Central memory CD4-positive, alpha-beta T cell (primary cell): ENCODE measurements at places on chromosomes 2 and 18.

DNA sequence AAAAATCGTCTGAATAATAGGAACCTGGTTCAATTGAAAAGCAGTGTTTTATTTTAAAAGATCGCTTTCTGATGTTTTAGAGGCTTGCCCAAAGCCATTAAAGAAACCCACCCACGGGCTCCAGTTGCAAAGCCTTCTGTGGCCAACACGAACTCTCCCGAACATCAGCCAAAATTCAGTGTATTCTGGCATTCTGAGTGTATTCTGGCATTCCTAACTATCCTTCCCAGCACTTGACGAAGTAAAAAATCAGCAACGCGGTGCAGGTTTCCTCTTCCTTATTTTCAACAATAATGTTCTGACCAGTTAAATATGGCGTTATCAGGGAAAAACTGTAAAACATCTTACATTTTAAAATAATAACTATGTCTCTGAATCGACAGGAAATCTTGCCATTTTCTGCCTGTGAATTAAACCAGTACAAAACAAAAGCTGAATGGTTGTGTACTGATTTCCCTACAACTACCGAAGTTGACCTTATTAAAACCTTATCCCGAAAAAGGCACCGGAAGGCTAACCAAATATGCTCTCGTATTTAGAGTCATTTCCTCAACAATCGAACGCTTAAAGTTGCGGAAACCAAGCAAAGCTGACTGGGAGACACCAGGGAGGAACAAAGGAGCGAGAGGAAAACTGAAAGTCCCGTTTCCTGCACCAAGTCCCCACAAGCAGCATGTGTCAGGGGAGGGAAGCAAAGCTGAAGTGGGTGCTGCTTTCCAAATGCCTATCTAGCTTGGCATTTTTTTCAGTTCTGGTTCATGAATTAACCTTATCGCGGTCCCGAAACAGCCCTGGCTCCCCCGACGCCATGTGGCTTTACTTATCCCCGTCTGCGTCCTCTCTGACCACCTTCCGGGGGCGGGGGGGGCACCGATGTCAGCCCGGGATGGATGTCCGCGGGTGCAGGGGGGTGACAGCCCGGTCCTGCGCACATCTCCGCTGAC lies 44.3 kb downstream of the ZNF516 start:
- DNase-seq, result no peak

GRCh38 chr2:133496501-133497269 lies 71.6 kb downstream of the NCKAP5 start:
- DNase-seq, result no peak

DNA sequence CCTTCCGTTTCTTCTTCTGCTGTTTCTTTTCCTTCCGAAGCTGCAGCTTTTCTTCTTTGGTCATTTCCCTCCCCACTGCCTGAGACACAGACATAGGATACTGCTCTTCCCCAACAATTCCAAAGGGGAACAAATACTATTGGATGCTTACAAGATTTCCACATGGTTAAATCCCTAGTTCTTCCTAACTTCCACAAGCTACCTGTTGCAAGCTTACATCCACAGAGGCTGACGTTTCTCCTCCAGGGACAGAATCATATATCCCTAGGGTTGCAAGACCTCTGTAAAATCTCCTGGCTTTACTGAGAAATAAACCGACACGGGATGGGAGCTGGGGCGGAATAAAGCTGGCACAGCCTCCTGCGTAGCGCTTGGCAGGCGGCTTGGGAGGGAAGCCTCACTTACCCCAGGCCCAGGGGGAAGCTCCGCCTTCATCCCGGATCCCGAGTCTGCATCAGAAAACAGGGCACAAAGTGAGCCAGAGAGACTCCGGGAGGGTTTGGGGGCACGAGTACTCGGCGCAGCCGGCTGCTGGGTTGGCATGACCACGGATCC lies 590 bp downstream of the EIF2B4 start:
- DNase-seq, result no peak

DNA sequence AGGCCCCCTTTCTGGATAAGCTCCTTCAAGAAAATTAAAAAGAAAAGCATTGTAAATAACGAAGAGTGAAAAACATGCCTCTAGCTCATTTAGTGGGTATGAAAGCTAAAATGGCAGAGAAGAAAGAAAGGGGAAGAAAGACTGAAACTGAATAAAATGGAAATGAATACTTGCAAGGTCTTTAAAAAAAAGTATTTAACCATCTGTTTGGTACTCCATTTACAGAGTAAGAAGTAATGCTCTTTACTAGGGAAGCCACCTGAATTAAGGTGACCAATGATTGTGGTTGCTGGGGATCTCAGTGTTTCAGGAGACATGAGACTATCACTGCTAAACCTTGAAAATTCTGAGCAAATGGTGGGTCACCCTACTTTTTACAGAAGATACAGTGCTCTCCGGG lies 17.7 kb upstream of the ARL5A start:
- DNase-seq, result no peak

DNA sequence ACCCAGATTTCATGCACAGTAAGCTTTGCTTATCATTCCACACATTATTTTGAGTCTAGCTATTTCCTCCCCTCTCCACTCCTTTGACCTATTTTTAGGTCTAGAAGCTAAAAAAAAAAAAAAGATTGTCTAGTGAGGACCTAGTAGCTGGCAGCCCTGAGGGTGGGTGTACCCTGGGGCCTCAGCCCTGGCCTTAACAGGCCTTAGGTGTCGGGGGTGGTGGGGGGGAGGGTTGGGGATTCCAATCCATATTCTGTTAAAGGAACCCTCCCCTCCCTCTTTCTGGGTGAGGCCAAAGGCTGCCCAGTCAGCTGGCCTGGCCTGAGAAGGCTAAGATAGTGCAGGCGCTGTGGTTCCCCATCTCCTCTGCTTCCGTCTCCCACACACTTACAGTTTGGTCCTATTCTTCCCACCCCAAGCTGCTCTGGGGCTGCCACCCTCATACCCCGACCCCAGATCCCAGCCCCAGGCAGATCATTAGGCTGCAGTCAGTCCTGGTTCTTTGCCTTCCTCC lies 65.5 kb upstream of the HK2 start:
- no peak for DNase-seq

- DNase-seq, result peak; percentile 56
Measured at GRCh38 chr2:241813644-241814392, 4.8 kb downstream of the NEU4 start.

DNA sequence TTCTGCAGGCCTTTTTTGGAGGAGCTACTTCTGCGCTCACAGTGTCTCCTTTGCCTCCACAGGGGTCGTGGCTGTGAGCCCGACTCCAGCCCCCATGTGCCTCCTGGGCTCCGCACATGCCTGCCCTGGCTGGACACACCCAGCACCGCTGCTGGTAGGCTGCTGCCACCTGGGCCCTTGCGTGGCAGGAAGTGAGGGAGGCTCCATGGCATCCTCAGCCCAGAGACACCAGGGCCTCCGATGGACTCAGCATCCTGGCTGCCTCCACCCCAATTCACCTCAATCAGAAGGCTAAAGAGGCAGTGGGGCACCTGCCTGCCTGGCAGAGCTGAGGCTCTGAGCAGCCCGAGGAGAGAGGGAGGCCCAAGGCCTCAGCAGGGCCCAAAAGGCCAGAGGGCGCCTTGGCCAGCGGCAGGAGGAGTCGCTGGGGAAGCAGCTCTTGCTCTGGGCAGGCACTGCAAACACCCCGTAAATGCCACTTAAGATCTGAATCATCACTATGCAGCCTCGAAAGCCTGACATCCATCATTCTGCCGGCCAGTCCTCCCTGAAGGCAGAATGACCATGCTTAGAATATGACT lies 68.3 kb upstream of the OTOS start:
- DNase-seq, result no peak

- no peak for DNase-seq
Measured at GRCh38 chr2:3042601-3043585, 334.7 kb downstream of the EIPR1 start.

- no peak for DNase-seq
Measured at GRCh38 chr18:13257361-13257980, 38.9 kb downstream of the LDLRAD4 start.

DNA sequence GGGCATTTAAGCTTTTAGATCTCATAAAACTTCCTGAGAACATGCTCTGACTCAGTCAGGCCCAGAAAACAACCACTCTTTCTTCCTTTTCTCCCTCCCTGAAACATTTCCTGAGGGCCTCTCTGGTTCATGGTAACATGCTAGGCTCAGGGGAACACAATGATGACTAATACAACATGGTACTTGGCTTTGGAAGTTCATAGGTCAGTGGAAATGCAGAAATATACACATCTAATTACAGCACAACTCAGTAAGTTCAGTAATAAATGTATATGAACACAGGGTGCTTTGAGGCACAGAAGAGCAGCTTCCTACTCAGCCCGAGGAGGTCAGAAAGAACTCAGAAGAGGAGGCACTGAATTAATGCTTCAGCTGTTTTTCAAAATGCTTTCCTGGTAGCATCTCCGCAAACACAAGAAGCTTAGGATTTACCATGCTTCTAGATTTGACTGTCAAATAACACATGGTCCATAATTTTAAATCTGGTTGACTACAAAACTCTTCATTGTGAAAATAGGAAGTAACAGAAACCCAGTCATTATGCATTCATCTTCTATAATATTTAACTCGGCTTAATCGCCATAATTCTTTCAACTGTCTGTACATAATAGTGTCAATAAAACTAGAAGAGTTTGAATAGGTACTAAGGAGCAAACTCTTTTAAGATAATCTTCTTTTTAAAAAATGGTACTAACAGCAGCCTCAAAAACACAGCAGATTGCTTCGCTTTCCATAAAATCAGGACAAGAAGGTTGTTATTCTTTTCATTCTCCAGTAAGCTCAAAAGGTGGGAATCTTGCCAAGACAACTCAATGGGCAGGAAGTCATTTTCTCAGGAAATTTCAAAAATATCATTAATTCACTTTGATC lies 251.3 kb downstream of the DLGAP1 start:
- no peak for DNase-seq

- no peak for DNase-seq
Measured at GRCh38 chr2:6675791-6676190, 189.9 kb downstream of the CMPK2 start.

DNA sequence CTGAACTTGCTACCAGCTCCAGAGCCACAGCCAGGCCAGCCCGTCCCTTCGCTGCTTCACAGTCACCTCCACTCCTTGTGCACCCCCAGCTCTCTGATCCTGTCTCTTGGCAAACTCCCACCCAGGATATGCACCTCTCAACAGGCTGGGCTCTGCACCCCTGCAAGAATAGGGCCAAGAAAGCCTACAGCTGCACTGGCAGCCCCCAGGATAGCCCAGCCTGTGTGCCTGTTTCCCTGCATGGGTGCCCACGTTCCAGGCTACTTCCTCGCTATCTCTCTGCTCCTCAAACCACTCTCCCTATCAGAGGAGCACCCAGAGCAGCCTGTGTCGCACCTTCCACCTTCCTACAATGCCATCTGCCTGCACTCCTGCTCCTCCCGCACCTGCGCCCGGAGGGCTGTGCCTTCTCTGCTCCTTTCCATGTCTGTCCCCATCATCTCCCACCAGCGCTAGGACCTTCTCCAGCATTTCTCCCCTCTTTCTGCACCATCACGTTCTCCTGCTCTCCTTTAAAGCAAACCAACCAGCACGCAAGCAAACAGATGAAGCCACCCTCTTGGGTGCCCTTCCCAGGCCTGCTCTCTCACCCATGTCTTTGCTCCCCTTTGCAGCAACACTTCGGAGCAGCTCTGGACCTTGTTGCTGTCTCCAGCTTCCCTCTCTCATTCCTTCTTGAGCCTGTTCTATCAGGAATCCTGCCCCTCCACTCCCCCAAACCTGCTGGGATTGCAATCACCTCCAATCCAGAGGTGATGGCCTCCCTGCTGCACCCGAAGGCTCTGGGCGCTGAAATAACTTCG lies 313.2 kb upstream of the HS6ST1 start:
- DNase-seq, result no peak

- DNase-seq, result no peak
Measured at GRCh38 chr2:146764301-146764700, 1080.5 kb upstream of the ACVR2A start.

DNA sequence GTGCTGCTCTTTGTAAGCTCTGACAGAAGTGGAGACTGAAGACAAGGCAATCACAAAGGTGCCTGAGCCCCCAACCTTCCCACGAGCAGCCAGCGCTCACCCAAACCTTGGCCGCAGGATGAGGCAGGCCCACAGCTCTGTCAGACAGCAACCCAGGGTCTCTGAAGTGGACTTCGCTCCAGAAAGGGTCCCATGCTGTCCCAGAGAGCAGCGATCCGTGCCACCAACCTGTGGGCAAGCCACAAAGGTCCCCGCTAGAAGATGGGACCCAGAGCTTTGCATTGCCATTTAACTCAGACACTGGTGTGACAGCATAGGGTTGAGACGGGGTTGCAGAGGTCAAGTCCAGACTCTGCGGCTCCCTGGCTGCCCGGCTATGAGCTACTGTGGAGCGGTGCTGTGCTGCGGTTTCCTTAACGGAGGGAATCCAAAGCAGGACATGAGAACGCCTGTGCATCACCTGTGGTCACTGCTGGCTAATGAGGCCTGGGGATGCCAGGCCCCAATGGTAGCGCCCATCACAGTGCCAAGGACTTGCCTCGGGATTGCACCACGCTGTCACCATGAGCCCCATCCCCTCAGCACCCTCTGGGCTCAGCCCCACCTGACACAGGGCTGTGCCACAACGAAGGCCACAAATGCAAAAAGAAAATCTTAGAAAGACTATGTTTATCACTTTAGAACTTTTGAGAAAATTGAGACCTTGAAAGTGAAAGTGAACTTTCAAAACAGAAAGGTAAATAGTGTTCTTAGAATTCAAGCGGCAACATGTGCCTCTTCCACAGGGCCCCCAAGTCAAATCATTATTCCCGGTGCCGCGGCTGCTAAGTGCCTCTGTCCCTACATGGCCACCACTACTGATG lies 103.4 kb downstream of the HDAC4 start:
- DNase-seq, result peak; percentile 14

DNA sequence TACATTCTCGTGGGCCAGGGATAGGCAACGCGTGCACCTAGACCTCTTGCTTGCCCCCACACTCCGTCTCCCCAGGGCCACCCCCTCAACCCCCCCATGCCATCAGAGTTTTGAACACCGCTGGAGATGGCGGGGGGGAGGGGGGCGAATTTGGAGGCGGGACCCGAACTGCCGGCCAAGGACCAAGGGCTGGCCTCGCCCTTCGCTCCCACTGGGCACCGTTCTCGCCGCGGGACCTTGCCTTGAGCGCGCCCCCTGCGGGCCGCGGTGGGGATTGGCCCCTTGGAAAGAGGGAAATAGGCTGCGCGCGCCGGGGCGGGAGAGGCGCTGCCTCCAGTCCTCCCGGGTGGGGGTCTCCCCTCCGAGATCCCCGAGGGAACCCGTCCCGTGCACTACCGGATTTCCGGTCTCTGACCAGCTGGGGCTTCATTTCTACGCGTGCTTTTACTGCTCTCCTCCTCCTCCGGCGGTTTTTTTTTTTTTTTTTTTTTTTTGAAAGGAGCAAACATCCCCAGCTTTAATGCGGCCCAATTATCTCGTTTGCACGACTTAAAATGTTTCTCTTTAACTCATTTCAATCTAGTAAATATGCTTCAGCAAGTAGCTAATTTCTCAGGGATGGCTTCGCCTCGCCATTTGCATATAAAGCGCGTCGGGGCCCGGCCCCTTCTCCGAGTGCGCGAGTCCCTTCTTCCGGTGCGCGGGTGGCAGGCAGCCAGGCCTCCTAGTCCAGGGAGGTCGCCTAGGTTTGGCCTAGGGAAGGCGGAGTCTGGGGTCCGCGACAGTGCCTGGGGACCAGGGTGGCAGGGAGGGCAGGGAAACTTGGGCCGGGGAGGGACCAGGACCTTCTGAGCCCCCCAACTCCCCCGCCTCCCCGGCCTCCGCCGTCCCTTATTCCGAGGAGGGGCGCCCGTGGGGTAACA lies 10.0 kb upstream of the GBX2 start:
- no peak for DNase-seq

GRCh38 chr2:21043744-21044532 lies at the start of gene APOB:
TSS of gene APOB (minus strand) at chr2:21044073. CDS start at chr2:21043945, 128 bp downstream.
- no peak for DNase-seq

- DNase-seq, result no peak
Measured at GRCh38 chr2:147824620-147825019, 20.2 kb upstream of the ACVR2A start.

GRCh38 chr18:6601241-6601640 lies 128.3 kb upstream of the ARHGAP28 start:
- no peak for DNase-seq
